Stimulated activated CD4-positive, alpha-beta T cell treated with anti-CD3 and anti-CD28 coated beads, Interleukin-12 subunit alpha, Interleukin-12 subunit beta, amount 100 ng/mL, for 4 hours (primary cell): ENCODE measurements at places on chromosomes 2 and 18.

- DNase-seq, result no peak
Observed at GRCh38 chr2:228227466-228227865, 46.0 kb upstream of the SPHKAP start.

DNA sequence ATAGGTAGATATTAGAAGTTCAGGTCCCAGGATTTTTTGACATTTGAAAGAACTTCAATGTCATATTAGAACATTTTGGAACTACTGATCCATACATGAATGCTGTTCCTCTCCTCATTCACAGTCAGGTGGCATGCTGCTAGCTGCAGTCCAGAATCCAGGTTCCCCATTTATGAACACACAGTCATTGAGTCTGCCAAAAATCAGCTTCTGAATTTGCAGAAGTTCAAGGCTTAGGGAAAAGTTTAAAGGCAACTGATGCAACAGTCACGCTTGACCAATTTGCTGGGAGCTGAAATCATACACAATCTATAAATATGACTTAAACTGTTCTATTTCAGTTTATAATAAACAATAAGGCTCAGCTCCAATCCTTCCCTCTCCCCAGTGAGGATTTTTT, 17.3 kb upstream of the TTR start:
- DNase-seq, result no peak

GRCh38 chr18:79200546-79201268, 131.5 kb downstream of the ATP9B start:
- DNase-seq, result no peak

DNA sequence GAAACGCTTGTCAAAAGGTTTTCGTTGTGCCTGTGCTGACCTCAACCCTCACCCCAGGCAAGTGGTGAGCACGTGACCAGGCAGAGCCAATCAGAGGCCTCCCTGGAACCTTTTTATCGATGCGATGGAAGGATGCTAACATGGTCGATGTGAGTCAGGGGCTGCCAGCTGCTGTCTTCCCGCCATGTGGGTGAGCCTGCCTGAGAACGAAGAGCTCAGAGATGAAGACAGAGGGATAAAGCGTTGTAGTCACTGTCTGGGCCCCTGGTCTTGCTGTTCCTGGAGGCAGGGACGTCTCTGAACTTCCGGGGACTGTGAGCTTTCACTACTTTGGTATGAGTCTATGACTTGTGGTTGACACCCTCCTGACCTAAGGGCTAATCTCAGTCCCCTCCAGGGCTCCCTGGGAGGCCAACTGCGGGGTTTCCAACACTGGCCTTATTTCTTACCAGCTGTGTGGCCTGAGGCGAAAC, 18.6 kb downstream of the DNMT3A start:
- no peak for DNase-seq

GRCh38 chr2:211447548-211447947, 891.1 kb downstream of the CPS1 start:
- DNase-seq, result no peak

GRCh38 chr2:946073-946948, 4.3 kb upstream of the SNTG2 start:
- no peak for DNase-seq

DNA sequence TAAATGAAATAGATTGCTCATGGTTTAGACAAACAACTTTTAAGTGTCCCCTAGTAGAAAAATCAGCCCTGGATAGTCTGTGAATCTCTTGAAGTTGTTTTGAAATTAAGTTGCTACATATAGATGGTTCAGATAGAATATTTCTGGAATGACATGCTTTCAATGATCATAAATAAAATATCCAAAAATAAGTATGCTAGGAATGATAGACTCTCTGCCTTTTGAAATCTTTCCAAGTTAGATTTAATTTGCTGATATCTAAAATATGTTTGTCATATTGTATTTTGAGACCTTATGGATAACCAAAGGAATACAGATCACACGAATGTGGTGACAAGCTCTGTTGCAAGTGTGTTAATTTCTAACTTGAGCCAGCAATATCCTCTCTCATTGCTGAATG, 488.7 kb downstream of the THSD7B start:
- DNase-seq, result no peak

- DNase-seq, result no peak
Observed at GRCh38 chr2:40369267-40370006, 82.5 kb downstream of the SLC8A1 start.

DNA sequence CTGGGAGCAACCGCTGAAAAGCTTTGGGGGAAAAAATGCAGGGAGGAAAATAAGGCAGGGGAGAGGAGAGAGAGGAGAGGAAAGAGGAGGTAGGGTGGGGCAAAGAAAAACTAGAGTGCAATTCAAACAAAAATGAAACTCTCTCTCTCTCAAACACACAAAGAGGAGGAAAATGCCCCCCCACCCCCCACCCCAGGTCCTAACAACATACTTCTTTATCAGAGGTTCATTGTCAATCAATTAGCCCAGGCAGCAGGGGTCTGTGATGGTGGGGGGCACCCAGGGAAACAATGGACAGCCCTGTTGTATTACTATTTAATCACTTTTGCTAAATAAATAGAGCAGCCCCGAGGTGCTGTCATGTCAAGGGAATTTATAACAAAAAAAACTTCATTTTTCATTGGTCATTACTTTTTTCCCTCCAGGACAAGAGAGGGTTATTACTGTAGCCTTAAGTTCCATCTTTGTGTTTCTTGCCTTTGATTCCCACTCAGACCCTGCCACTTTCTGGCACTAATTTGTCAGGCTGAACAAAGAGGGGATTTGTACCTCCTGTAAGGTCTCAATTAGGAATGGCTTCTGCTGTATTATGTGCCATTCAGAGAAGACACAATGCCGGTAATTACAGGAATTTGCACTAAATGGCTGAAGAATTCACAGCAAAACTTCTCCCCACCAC, 55.0 kb downstream of the PLEKHM3 start:
- no peak for DNase-seq

DNA sequence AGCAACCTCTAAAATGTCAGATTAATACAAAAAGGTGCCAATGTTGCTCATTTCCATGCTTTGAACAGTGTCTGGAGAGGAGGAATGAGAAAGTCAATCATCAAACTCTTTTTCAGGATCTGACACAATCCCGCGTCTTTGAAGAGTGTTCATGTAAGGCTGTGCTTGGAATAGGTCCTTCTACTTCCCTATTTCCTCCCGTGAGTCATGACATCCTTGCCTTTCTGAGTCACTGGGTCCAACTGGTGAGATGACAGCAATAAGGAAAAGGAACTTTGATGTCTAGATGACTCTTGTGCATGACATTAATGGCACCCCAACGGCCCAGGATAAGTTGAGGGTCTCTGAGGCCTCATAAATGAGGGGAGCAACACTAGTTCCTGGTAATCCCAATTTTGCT, 109.0 kb upstream of the CELF4 start:
- no peak for DNase-seq

GRCh38 chr2:8676191-8676920, 5.5 kb upstream of the ID2 start:
- no peak for DNase-seq

- DNase-seq, result no peak
Observed at GRCh38 chr18:68772268-68772667, 25.6 kb upstream of the CCDC102B start.

DNA sequence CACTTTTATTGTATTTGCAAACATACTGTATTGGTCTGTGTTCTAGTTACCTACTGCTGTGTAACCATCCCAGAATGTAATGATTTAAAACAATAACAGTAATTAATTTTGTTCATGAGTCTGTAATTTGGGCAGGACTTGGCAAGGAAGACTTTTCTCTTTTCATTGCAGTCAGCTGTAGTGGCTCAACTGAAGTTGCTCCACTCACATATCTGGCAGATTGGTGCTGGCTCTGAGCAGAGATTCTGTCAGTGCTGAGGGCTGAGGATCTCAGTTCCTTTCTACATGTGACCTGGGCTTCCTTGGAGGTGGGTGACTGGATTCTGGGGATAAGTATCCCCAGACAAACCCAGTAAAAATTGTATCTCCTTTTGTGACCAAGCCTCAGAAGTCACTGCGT, 26.6 kb downstream of the PTPN4 start:
- no peak for DNase-seq
